ENCODE measurements at places on chromosomes 3 and 15.

DNA sequence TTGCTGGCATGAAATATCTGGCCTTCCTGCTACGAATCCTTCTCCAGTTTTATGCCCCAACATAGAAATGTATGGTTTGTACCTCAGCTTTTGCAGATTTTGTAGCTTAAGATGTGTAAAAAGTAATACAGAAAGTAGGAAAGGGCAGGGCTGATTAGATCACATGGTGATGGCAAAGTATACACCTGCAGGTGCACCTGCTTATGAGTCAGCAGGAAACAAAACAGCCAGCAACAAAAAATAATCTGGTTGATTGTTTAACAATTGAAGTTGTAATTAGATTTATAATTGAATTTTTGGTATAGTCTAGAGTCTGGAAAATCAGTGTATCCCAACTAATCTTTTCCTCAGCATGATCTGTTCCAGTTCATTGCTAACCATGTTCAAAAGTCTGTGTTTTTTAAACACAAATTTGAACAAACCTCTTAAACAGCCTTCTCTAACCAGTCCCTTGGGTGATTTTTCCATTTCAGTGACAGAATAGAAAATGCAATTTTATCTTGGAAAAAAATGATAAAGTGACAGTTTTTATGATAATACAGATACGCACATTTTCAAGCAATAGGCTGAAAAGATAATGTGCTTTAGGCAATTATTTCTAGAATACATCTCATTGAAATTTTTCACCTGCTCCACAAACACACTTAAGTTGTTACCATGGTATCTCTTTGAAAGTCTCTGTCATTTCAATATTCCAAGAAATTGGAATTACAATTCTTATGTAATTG is 477.4 kb downstream of the NAALADL2 start:
- no peak for DNase-seq

GRCh38 chr3:138935863-138936740 is 10.8 kb downstream of the FOXL2 start:
- DNase-seq: no peak

DNA sequence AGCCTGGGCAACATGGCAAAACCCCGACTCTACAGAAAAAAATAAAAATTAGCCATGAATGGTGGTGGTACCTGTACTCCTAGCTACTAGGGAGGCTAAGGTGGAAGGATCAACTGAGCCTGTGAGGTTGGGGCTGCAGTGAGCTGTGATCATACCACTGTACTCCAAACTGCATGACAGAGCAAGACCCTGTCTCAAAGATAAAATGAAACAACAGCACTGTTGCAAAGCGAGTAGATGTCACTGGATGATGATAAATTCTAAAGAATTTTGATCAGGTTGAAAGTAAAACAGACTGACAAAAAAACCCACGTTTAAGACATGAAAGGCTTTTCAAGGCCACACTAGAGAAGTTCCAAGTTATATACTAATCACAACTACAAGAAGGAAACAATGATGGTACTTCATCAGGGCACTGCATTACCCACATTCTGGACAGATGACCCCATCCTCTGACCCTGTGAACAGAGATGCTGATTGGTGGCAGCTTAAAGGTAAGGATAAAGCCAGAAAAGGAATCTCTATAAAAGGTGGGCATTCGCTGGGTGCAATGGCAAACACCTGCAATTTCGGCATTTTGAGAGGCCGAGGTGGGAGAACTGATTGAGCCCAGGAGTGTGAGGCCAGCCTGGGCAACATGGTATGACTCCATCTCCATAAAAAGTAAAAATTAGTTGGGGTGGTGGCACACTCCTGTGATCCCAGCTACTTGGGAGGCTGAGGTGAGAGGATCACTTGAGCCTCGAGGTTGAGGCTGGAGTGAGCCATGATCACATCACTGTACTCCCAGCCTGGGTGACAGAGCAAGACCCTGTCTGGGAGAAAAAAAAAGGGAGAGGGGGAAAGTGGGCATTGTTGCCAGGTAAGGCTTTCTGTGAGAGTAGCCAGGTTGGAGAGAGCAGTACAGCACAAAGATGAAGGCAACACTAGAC is 59.2 kb downstream of the TBL1XR1 start:
- no peak for DNase-seq

DNA sequence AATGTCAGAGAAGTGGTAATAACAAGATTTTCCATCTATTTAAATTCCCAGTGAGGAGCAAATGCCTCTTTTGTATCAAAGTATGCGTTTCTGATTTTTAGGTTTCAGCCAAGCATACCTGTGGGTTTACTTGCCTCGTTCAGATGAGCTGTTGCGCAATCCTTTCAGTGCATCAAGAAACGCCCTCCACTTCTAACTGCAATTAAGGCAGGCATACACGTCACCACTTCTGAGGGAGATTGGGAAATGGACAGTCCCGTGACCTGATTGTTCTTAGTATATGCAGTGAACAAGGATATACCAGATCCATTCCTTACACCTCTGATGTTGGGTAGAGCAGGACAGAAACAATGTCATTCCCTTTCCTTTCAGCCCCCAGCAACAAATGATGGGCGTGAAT is 219.0 kb downstream of the ITPR1 start:
- no peak for DNase-seq

DNA sequence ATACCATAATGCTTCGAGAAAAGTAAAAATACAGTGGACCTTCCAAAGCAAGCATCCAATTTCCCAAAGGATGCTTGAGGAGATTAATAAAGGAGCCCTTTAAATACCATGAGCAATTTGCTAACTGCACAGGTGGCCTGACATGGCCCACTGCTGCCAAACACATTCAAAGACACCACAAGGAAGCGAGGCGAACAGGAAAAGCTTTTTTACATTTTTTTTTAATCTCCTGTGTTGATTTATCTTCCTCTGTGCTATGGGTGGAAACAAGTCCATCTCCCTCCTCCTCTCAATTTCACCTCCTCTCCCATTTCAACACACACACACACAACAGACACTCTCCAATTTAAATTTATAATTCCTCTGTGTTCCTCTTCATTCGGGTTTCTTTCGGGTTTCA is 243.4 kb downstream of the IGSF11 start:
- DNase-seq: no peak

DNA sequence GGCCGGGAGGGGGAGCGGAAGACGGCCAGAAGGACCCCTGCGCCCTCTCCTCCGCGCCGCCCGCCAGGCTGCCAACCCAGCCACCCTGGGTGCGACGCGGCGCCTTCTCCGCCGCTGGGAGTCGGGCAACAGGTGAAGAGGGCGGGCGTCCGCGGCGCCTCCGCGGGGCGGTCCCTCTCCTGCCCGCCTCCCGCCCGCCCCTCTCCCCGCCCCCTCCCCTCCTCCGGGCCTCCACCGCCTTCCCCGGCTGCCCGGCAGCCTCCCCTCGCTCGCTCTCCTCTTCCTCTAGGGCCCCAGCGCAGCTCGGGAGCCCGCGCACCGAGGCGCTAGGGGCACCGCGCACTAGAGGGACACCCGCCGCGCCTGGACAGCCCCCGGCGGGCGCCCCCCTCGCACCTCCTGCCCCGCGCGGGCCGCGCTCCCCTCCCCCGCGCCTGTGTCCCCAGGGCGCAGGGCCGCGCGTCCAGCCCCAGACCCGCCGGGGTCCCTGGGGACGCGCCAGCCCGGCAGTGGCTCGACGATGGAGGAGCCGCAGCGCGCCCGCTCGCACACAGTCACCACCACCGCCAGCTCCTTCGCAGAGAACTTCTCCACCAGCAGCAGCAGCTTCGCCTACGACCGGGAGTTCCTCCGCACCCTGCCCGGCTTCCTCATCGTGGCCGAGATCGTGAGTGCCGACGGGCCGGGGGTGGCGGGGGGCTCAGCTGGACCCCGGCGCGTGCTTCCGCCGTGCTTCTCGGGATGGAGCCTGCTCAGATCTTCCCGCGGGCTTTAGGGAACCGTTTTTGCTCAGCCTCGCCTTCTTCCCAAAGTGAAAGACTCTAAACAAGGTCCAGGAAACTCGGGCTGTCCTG is at the start of gene CMTM8:
Gene CMTM8, plus strand, starts transcription at position 228 of the 854 bp plus-strand sequence. Its CDS starts 293 bp downstream, at position 521.
- DNase-seq: no peak

DNA sequence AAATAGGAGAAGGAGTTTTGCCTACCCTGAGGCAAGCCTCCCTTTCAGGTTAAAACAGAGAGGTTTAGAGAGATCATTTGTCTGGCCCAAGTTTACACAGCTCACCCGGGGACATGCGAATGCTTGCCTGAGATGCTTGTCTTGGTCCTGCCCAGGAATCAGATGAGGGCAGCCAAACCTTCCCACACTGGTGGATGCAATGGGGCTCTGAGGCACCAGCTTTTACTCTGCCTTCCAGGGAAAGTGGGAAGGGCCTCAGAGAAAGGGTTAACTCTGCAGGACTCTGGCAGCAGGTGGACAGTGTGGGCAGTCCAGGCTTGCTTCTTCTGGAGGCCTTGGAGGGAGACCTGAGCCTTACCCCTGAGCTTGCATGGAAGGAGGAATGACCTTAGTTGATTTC is 90.0 kb downstream of the LRRK1 start:
- peak; percentile 25 for DNase-seq

- no peak for DNase-seq
These were observed 104.4 kb downstream of the TMCO5A start for GRCh38 chr15:38038659-38039442.
